Bronchial epithelial cell (primary cell): ENCODE measurements at places on chromosomes 3 and 15. TPM values are rescaled to one million over a fixed set of nuclear protein-coding genes. Genes with fewer than 3 reads are reported as not detected.

DNA sequence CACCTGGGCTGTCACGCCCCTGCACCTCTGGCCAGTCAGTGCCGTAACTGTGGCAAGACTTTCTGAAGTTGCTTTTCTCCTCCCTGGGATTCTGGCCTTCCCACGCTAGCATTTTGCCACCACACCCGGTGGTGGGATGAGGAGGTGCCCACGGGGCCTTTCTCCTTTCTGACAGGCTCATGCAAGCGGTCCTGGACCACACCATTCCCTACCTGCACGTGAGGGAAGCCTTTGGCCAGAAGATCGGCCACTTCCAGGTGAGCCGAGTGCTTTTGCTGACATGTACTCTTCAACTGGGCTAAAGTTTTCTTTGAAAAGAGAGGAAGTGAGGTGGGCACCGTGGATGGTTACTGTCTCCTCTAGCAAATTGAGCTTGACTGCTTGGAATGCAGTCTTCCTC lies 9.6 kb downstream of the IVD start:
- DNase-seq, result no peak

DNA sequence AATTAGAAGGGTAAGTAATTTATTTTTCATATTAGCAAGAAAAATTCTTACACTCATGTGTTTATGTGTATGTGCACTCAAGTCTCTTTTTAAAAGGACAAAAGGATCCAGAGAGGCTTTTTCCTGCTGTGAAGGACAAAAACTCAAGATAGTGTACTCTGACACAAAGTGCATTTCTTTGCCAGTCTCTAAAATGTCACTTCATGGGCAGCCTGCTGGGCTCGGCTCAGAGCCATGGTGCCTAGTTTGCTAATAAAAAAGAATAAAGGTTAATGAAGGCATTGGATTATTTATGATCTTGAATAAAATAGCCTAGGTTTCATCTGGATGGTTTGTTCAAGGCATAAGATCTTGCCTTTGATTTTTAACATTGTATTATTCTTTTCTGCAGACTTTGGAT lies 989.0 kb downstream of the TBL1XR1 start:
- DNase-seq, result no peak

- DNase-seq, result no peak
These were observed 67.8 kb downstream of the RAB11A start for GRCh38 chr15:65937054-65937453.

DNA sequence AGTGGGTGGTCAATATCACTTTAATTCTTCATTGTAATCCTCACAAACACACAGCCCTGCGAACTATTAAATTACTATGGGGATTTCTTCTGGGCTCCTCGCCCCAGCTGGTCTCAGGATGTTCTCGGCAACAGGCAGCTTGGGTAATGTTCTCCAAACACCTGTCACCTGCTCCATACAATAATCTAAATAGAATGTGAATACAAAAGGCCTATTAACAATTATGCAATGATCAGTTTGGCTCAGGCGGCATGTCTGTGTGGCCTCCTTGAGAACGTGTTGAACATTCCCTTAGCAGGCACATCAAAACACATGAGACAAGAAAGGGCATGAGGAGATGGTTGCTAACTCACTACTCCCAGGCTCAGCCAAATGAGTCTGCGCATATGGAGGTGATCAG lies 158.6 kb upstream of the KBTBD8 start:
- DNase-seq, result no peak

DNA sequence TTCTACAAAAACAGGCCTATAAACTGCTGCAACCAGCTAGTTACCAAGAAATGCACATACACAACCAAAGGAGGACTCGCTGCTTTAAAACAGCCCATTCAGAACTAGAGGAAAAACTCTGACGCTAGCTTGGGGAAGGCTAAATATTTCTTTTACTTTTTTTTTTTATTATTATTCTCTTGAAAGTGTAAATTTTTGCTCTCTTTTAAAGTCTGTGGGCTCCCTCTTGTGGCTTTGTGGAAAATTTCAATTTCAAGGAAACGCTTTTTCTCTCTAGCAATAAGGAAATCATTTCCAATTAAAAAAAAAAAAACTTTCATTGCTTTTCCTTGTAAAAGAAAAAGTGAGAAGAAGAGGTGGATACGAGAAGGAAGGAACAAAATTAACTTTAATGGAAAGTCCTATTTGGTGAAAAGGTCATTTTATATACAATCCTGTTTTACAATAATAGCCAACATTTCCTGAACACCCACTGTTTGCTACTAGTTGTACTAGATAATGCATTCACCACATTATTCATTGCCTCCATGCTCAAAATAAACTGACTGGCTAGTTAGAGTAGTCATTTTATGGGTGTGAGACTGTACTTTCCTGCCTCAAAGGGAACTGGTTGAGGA lies 51.2 kb upstream of the SAMMSON start:
- peak; percentile 48 for DNase-seq

The ITIH1 gene
- total RNA-seq, result not detected in 2 replicates
